HFFc6 (cell line): ENCODE measurements at places on chromosomes 2 and 18.

GRCh38 chr2:10507106-10507505 is 59.0 kb upstream of the ODC1 start:
- DNase-seq = no peak

- no peak for DNase-seq
These were observed 13.1 kb upstream of the CRACDL start for GRCh38 chr2:98948956-98949739.

- DNase-seq = no peak
These were observed 102.5 kb downstream of the FIGN start for GRCh38 chr2:163633291-163633690.

- peak; percentile 35 for DNase-seq
These were observed 1.1 kb downstream of the MREG start for GRCh38 chr2:216012133-216012829.

DNA sequence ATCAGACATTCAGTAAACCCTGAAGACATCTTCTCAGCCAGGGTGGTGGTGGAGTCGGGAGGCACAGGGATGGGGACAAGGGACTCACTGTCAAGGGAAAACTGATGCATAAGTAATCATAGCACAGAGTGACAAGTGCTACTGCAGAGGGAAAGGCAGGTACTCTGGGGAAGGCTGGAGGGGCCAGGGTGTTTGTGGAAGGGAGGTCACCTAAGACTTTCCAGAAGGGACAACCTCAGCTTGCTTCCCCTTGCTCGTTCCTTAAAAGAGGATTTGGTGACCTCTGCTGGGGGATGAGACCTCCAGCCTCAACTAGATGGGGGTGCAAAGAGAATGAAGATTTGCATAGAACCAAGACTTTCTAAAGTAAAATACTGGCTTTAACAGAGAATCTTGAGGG is 99.5 kb downstream of the SLC4A3 start:
- DNase-seq = no peak

- DNase-seq = no peak
These were observed 91.5 kb upstream of the RGPD4 start for GRCh38 chr2:107735201-107735600.

GRCh38 chr2:58562276-58562675 is 321.2 kb upstream of the FANCL start:
- DNase-seq = no peak

DNA sequence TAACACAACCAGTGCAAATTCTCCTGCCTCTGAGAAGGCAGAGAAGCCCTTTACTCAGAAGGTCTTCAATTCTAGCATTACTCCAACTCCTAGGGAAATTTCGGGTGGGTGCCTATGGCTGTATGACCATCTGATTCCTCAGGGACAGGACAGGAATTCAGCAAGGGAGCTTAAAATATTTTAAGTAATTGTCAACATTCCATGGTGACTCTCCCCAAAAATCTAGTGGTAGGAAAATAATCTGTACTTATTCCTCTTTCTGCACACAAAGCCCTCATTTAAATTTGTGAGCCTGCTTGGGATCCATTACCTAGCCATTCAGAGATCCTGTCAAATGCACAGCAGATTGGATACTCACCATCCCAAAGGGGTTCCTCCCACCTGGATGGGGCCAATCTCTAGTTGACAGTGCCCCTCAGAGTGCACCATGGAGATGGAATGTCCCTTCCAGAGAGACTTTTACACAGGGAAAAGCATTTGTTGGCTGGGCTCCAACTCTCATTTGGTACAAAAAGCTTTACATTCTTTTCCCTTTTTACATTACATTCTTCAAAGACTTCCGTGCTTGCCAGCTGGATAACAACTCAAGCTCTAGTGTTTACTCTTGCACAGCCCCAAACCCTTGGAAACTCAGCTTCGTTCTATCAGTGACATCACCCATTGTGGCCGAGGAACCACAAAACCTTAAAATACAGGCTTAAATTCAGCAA is 3.1 kb upstream of the TMEM150A start:
- DNase-seq = peak; percentile 88

- DNase-seq = no peak
These were observed 83.4 kb upstream of the NDUFV2 start for GRCh38 chr18:9019135-9019534.

- no peak for DNase-seq
These were observed 733.7 kb upstream of the FAM98A start for GRCh38 chr2:34332813-34333212.

DNA sequence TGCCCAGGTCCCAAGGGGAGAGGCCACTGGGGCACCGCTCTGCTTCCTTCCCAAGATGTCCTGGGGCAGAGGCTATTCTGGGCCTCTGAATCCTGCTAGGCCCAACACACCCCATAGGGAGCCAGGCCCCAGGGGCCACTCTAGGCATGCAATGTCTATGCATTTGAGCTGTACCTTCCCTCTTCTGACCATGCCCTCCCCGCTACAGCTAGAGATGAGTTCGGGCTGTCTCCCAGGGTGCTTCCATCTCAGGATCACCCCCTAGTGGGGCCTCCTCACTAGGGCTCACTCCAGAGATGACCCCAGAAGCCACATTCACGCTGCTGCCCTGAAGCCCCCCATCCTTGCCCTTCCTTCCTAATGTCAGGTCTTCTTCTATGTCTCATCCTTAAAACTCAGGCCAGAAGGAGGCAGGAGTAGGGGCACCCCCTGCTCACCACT is 54.4 kb downstream of the TNS1 start:
- DNase-seq = no peak

GRCh38 chr2:46966576-46966975 is 51.0 kb upstream of the MCFD2 start:
- DNase-seq = no peak
